ENCODE measurements at places on chromosomes 16 and 17.

- DNase-seq = no peak
These were observed 166.7 kb upstream of the ZNF267 start for GRCh38 chr16:31706925-31707324.

GRCh38 chr17:81115749-81116464 lies 49.4 kb upstream of the PVALEF start:
- no peak for DNase-seq

DNA sequence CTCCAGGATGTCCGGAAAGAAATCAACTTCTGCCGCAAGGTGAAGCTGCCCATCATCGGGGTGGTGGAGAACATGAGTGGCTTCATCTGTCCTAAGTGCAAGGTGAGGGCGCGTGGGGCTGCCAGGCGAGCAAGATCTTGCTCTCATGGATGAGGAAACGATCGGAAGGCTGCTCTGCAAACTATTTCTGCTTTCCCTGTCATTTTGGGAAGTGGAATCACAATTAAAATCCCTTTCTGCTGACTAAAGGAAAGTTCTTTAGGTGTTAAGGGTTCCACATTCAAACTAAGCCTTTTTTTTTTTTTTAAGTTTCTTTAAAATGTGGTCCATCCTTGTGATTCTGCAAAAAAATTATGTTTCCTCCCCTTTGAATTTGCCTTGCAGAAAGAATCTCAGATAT lies 17.7 kb downstream of the NUBP1 start:
- DNase-seq = no peak

DNA sequence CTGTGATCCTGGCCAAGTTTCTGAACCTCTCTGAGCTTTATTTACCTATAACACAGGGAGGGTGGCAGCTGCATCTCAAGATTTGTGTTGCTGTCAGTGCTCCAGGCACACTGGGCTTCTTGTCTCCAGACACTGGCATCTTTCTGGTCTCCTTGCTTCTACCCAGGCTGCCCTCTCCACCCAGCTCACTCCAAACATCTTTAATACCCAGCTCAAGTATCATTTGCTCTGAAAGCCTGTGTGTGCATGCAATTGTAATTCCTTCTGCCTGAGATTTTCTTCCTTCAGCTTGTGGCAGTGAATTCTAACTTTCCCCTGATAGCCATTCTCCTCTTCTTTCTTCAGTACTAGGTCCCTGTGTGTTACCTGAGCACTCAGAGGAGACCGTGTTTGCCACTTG lies 50.7 kb upstream of the USP7 start:
- DNase-seq = no peak

DNA sequence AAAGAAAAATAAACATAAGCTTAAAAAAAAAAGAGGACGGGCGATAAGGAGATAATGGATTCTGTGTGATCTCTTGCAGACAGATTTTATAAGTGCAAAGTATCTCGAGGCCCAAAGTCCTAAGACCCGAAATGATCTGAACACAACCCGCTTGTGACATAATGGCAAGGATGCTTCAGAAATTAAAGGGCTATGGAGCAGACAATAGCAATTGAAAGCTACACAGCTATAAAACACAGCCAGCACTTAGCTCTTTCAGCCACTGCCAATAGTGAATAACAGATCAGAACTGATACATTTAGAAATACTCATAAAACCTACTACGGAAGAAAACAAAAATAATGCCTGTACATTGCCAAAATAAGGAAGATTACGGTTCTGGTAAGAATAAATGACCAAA lies 117.5 kb downstream of the ZFHX3 start:
- DNase-seq = no peak

DNA sequence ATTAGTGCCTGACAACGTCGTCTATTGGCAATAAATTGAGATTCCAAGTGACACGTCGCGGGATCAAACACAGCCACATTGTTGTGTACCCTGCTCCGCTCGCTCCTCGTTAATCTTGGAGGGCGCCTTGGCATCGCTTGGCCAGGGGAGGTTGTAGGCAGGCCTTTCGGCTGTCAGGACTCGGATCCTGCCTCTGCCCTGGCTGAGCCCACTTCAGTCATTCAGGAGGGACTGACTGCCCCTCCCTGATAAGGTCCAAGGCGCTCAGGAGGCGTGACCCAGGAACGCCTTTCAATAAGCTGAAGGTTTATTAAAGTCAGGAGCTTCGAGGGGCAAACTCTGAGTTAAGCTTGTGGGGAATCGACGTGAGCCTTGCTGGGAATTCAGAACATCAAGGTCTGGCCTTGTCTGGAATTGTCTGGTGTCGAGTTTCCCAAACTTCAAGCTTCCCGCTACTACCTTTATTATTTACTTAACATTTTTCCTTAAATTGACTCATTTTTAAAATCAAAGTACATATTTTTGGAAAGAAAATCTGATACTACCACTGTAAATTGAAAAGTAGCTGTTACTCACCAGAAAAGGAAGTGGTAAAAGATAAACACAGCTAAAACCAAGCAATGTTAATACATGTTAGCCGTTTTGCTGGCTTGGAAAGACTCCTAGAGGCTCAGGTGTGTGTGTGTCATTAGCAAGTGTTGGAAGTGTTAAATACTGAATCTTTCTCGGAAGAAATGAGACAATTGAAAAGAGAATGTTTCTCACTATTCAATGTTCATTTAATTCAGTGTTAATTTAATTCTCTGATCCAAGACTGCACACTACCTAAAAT lies 5.3 kb upstream of the IRX3 start:
- no peak for DNase-seq

- DNase-seq = no peak
These were observed 27.4 kb downstream of the EMP2 start for GRCh38 chr16:10552998-10553491.

DNA sequence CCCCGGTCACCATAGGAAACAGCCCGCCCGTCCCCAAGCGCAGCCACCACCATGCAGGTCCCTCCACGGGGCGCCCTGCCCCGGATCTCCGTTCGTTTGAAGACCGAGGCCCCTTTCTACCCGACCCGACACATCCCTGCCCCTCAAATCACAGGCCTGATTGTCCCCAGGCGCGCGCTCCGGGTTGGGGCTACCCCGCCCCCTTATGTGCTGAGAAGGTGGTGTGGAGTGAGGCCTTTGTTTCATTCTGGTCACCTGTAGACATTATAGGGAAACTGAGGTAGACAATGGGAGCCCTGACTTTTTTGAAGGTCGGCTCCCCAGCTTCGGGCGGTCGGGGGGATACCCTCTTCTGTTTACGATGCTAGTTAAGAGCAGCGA lies 763 bp upstream of the ACTG1 start:
- no peak for DNase-seq

- no peak for DNase-seq
These were observed 56.0 kb upstream of the TOB1 start for GRCh38 chr17:50922107-50922506.

- DNase-seq = no peak
These were observed 32.2 kb downstream of the RCVRN start for GRCh38 chr17:9872852-9873251.

DNA sequence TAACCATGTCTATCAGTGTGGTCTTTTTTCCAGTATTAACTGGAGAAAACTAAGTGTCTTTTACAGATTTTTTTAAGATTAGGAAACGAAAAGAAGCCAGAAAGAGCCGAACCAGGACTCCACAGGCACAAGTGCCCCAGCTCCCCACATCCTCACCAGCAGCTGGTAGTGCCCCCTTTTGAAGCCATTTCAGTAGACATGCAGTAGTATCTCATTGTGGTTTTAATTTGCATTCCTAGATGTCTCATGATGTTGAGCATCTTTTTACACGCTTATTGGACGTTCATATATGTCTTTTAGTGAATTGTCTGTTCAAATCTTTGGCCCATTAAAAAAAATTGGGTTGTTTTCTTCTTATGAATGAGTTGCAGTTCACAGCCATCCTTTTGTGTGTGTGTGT lies 4.8 kb upstream of the CMTM3 start:
- no peak for DNase-seq

- DNase-seq = peak; percentile 92
These were observed 1.4 kb upstream of the BAHCC1 start for GRCh38 chr17:81393684-81394376.

GRCh38 chr16:27315333-27316037 lies 1.7 kb downstream of the IL4R start:
- no peak for DNase-seq

DNA sequence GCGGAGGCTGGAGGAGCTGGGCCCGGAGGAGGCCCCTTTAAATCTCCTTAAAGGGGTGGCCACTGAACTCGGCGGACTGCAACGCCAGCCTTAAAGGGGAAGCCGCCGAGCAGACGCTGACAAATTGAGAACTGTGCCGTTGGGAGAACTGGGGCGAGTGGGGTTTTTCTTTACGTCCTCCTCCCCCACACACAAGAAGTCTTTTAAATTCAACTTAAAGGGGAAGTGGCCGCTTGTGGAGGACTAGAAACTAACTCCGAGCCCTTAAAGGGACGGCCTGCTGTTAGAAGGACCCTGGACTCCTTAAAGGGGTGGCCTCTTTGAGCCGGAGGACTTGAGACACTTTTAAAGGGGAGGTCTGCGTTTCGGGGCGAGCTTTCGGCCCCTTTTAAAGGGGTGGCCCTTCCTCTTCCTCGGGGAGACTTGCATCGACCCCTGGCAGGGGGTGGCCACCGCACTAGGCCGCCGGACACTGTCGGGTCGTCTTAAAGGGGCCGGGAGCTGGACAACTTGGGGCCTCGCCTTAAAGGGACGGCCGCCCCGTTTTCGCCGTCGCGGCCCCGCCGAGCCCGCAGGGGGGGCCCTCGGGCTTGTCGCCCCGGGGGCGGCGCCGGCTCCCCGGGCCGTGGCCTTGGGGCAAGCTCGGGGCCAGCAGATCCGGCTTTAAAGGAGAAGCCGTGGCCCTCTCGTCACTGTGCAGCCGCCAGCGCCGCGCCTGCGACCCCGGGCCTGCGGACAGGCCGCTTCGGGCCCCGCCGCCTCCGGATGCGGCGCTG lies 688 bp downstream of the FBRS start:
- no peak for DNase-seq

DNA sequence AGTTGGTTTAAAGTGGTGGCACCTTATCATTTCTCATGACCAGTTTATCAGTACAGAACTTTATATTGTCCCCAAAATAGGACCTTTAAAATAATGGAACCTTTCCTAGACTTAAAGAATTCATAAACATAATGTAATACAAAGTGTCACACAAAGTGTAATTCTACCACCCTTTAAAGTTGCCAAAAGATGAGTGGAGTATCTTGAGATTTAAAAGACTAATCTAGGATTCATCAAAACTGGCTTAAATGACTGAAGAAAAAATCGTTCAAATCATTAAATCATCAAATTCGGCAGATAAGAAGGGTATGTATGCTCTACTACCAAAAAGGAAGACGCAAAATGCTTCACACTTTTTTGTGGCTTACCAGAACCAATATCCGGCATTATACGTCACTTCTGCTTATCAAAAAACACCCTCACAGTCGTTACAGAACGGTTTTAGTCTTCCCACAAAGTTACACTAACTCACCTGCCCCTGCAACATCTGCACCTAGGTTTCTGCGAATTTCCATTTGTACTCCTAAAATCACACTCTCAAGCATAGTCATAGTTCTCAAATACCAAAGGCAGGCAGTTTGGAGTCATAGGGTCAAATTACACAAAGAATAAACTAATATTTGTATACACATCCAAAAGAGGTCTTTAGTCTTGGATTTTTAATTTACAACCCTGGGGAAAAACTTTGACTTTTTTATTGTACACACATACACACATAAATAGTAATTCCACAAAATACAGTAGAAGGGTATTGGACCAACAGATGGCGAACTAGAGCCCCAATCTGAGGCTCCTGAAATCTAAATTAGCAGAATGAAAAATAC lies 1.4 kb upstream of the KANSL1 start:
- no peak for DNase-seq

DNA sequence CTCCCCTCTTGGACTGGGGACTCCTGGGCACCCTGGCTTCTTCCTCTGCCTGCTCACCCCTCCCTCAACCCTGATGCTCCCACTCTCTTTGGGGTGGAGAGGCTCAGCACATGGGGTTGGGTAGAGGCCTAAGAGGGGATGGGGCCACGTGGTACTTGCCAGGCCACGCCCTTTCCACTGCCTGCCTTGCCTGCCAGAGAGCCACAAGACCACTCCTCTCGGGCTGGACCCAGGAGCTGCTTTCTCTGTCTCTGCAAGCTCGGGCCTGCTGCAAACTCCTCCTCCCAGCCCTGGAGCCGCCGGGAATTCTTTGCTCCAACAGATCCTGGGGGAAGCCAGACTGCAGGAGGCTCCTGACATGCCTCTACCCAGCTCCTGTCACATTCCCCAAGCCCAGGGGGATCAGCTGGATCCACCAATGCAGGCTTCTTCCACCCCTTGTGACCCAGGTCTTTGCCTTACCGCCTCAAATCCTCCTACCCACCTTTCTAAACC lies 11.8 kb downstream of the DLX4 start:
- DNase-seq = no peak

DNA sequence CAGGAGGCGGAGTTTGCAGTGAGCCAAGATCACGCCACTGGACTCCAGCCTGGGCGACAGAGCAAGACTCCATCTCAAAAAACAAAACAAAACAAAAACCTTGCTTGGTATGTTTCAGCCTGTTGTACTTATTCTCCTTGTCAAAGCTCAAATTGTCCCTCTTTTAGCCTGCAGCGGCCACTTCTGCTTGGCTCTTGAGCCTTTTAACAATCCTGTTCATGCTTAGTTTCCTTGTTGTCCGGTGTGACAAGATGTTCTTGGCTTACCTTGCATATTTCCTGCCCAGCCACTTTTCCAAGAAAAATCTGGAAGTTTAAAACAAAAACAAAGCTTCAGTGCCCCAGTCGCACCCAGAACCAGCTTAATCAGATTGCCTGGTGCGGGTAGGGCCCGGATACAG lies 81.0 kb downstream of the ABCC1 start:
- DNase-seq = no peak

DNA sequence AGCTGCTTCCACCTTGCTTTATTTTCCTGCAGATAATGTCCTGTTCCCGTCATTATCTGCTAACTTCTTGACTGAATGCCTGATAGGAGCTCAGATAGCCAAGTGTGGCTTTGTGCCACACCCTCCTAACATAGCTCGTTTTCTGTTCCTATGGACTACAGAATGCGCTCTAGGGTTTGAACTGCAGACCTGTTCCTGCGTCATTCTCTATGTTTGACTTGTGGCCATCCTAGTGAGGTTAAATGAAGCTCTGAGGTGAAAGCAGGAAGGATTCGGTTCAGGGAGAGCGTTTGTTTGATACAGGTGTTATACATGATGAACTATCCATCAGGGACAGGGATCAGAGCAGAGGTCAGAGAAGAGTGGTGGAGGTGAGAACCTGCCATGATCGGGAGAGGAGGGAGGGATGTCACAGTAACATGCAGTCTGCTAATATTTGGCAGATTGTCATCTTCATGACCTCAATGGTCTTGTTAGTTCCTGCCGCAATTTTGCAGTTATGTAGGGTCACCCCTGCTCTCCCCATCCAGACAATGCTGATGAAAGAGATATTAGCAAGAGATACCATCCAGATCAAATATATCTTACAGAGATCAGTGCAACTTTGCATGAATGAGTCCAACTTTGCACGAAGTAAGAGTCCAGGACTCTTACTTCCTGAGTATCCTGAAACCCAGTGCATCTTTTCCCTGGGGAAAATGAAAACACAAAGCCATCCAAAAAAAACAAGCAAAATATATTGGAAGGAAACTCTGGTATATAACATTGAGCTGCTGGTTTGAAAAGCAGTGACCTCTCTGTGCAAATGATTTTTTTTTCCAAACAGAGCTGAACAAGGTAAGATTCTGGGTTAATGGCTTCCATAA lies 32.8 kb downstream of the MPHOSPH6 start:
- no peak for DNase-seq
